Sciatic nerve (tissue), 2 donors: ENCODE measurements at places on chromosomes 5 and 9. TPM values are rescaled to one million over a fixed set of nuclear protein-coding genes. Genes with fewer than 3 reads are reported as not detected.
A peak's percentile ranks its signal among the peaks of the same experiment; 100 is the strongest.

PJA2 gene
- total RNA-seq: 143 TPM

DNA sequence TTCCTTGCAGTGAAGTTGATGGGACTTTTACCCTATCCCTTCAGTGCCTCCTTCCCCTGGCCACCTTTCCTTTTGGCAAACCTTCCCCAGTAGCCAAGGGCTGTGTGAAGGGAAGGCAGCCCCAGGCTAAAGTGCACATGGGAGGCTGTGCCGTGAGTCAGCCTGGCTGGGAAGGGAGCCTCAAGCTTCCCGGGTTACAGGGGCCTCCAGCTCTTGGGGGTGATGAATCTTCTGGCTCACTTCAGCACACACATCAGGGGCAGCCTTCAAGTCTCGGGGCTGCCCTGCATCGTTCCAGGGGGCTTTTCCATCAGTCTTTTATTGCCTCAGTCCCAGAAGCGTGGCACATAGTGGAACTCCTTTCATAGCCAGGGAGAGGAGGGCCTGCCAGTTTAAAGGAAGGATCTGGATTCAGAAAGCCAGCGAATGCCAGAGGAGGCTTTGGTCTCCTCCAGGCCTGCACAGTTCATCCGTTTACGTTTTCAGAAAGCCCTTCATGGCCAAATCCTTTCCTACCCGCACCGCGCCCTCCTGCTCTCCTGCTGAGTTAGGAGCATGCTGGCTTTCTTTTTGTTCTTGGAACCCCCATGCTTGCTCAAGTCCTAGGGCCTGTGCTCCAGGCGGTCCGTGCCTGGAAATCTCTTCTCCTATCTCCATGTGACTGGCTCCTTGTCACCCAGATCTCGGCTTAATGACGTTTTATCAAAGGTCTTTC, 134.8 kb upstream of the KLF4 start:
- peak; percentile 66 for DNase-seq

GRCh38 chr5:94228791-94229190, 389.6 kb downstream of the KIAA0825 start:
- DNase-seq: no peak

- DNase-seq: no peak
Observed at GRCh38 chr5:64865662-64866061, 96.9 kb downstream of the CWC27 start.

SOHLH1 gene
- not detected for total RNA-seq

GRCh38 chr9:95383845-95384244, 66.3 kb upstream of the FANCC start:
- no peak for DNase-seq

DNA sequence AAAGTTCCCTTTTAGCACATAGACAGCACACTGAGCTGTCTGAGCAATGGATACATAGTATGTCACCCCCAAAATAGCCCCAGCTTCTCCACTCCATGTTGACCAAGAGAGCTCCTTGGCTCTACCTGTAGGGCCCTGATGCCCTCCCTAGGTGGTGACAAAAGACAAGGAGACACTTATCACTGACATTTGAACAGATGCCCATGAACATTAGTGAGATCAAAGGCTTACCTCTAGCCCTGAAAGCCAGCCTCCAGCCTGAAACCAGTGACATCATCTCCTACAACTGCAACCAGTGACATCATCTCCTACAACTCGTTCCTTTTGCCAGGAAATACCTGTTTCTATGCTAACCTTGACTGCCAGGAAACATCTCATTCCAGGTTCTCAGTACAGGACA, 122.7 kb downstream of the FSTL4 start:
- no peak for DNase-seq

- no peak for DNase-seq
Observed at GRCh38 chr5:142726188-142726731, 40.4 kb upstream of the FGF1 start.

PCDHA4 gene
- 0.85 TPM for total RNA-seq

GRCh38 chr5:1521671-1522600, 1.8 kb downstream of the LPCAT1 start:
- peak; percentile 55 for DNase-seq

- DNase-seq: no peak
Observed at GRCh38 chr5:90930756-90931431, 372.3 kb downstream of the ADGRV1 start.

GRCh38 chr5:175463641-175464040, 14.7 kb upstream of the SFXN1 start:
- no peak for DNase-seq

- peak; percentile 80 for DNase-seq
Observed at GRCh38 chr9:105694848-105695581, 674 bp downstream of the TMEM38B start.

- DNase-seq: peak; percentile 61
Observed at GRCh38 chr9:38227061-38227540, 158.1 kb upstream of the SHB start.

GRCh38 chr5:38847559-38848347, 1.9 kb downstream of the OSMR start:
- no peak for DNase-seq

MARCOL gene
- total RNA-seq: not detected

GRCh38 chr5:171850324-171850947, 64.8 kb downstream of the SMIM23 start:
- no peak for DNase-seq

GRCh38 chr5:40988746-40989510, 79.6 kb downstream of the C7 start:
- DNase-seq: no peak

DMRT3 gene
- 0.40 TPM for total RNA-seq

SEC16A gene
- 52.2 TPM for total RNA-seq

GRCh38 chr5:172180936-172181335, 7.1 kb downstream of the STK10 start:
- no peak for DNase-seq

EGR1 gene
- total RNA-seq: 137 TPM

DNA sequence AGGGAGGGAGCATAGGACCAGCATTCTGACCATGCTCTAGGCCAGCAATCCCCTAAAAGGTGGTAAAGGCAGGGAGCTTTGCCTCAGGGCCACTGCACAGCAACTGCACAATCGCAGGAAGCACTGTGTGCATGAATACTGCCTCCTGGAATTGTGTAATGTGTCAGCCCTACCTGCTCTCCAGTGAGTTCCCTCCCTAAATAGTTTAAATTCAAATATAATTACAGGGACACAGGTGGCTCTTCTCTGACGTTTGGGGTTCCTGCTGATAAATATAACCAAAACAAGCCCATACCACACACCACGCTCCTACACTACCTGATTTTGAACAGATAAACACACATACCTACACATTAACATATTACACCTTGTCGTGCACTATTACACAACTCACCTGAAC, 9.0 kb downstream of the BAG1 start:
- DNase-seq: no peak

PLCXD3 gene
- total RNA-seq: 4.2 TPM

- no peak for DNase-seq
Observed at GRCh38 chr5:78050888-78051287, 243.6 kb downstream of the AP3B1 start.

DNA sequence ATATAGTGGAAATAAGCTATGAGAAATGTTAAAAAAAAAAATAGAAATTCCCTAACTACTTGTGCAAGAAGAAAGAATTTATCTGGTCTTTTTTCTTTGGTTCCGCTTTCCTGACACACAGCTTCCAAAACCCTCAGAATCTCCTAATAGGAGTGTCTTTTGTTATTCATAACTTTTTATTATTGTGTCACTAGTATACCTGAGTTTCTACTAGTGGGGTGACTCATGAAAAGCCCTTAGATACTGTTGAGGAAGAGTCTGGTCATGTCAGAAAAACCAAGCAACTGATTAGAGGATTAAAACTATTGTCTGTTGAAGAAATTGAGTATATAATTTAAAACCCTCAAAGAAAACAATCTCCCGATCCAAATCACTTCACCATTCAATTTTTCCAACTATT, 152.8 kb upstream of the IFNE start:
- DNase-seq: no peak

GRCh38 chr5:52811067-52811749, 23.5 kb downstream of the ITGA1 start:
- DNase-seq: no peak

DNA sequence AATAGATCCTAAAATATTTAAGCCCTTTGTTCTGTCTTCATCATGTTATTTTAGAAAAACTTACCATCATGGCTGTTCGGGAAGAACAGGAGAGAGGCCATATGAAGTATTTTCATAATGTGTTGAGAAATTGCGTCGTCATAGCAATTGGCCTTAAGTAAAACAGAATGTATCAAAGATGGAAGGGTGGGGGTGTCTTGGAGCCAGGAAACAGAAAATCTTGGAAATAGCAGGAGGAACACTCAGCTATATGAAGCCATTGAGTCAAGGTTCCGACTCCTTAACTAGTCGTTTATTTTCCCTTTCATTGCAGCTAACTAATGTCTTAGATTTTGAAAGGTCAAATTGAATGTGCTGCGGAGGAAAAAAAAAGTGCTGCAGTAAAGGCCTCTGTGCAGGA, 1.3 kb downstream of the SPTAN1 start:
- no peak for DNase-seq

FBP2 gene
- not detected for total RNA-seq

DNA sequence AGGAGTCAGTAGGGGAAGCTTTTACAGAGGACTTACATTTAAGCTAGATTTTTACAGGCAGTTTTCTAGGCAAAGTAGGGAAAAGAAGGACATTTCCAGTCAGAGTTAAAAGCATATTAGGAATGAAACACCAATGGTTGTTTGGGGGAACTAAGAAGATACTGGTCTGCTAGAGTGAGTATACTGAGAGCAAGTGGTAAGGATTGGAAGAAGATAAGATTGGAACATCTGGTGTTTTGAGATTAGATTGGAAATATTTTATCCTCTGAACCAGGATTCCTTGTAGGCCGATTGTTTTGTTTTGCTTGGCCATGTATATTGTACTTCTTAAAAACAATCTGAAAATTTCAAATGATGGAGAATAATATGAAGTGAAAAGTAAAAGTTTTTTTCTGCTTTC, 7.7 kb downstream of the FBXO38 start:
- no peak for DNase-seq

DNA sequence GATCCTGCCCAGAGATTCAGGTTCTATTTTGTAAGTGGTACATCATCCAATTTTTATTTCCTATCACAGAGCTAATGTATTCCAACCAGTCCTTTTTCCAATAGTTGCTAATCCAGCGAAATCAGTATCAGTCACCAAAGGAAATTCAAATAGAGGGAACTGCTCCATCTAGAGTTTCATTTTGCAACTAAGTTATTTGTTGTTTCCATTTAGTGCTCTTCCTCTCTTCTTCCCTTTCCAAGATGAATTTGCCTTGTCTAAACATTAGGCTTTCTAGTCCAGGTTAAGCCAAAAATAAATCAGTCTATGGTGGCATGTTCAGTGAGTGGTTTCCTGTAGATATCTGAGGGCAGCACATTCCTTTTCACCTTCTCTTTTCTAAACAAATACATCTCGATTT, 79.8 kb upstream of the SPATA31D4 start:
- DNase-seq: no peak

SPINK4 gene
- not detected for total RNA-seq

C1QTNF3 gene
- total RNA-seq: 11.7 TPM

PCDHB5 gene
- 4.4 TPM for total RNA-seq
